Endothelial cell of umbilical vein (primary cell): ENCODE measurements at places on chromosomes 7 and 10. TPM values are rescaled to one million over a fixed set of nuclear protein-coding genes. Genes with fewer than 3 reads are reported as not detected.

GPR15LG gene
- total RNA-seq = not detected in 2 replicates

GRCh38 chr7:1550005-1550845 is 5.8 kb downstream of the TMEM184A start:
- no peaks in the 10 kb centered on the region for H3K36me3 ChIP-seq
- H3K27me3 ChIP-seq = no peaks in the 10 kb centered on the region
- H3K4me1 ChIP-seq = no peaks in the 10 kb centered on the region

GATA3 gene
- 30.9 and 33.0 TPM in 2 replicates for total RNA-seq

FEZF1 gene
- not detected in 2 replicates for total RNA-seq

- H3K27me3 ChIP-seq = peaks cover under 1% of the 10 kb centered on the region
- H3K4me3 ChIP-seq = no peak overlapping the region
- H3K36me3 ChIP-seq = no peaks in the 10 kb centered on the region
- H3K27ac ChIP-seq = no peak overlapping the region
- no peak for DNase-seq
Measured at GRCh38 chr7:120617275-120617674, 240.7 kb downstream of the TSPAN12 start.

DNA sequence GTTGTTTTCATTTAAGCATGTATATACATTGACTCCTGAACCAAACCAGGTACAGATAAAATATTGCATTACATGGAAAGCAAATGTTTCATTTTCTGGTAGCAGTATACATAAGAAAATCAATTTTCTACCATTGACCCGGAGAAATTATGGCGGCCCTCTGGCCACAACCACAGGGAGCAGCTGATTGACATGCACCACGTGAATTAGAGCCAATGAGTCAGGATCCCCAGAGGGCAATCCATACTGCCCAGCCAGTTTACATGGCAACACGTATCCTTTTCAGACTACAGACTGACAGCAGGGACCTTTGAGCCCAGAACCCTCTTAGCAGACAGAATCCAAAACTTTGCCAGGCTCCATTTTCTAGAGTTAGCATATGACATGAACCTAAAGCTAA is 272.2 kb upstream of the NEBL start:
- no peaks in the 10 kb centered on the region for H3K36me3 ChIP-seq
- H3K27ac ChIP-seq = no peak overlapping the region
- H3K27me3 ChIP-seq = peaks cover 12% of the 10 kb centered on the region
- no peak overlapping the region for H3K4me3 ChIP-seq

NPSR1 gene
- not detected in 2 replicates for total RNA-seq
